Activated naive CD8-positive, alpha-beta T cell treated with anti-CD3 and anti-CD28 coated beads, Interleukin-2, amount 50 U/mL, for 24 hours (primary cell): ENCODE measurements at places on chromosomes 7 and 10.

DNA sequence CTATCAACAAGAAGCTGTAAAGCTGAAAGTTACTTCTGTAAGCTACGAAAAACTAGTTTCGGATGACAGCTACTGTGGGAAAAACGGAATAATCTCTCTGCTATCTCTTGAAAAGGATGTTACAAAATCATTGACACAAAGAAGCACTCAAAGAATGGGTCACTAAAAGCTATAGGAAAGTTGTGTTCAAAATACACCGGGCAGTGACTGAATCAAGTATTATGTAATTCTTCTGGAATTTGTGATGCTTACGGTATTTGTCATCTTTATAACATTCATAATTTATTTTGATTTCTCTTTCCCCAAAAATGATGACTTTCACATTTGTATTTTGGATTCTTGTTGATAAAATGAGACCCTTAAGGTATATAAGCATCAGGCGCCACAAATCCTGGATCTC, 112.1 kb upstream of the KLF6 start:
- DNase-seq = no peak

DNA sequence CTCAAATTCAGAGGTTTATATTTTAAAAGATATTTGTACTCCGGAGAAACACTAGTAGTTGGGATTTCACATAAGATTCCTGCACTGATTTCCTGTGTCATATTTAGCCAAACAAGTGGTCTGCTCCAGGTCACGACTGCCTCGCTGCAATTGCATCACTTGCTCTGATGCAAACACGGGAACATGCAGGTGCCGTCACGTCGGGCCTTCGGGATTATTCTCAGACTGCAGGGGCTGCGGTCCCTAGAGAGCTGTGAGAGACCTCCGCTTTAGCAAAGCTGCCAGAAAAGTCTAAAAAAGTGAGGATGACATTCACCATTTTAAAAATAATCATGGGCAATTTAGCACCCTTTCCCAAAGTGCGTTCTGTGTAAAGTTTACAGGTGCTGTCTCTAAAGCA, 93.5 kb upstream of the DDC start:
- no peak for DNase-seq

DNA sequence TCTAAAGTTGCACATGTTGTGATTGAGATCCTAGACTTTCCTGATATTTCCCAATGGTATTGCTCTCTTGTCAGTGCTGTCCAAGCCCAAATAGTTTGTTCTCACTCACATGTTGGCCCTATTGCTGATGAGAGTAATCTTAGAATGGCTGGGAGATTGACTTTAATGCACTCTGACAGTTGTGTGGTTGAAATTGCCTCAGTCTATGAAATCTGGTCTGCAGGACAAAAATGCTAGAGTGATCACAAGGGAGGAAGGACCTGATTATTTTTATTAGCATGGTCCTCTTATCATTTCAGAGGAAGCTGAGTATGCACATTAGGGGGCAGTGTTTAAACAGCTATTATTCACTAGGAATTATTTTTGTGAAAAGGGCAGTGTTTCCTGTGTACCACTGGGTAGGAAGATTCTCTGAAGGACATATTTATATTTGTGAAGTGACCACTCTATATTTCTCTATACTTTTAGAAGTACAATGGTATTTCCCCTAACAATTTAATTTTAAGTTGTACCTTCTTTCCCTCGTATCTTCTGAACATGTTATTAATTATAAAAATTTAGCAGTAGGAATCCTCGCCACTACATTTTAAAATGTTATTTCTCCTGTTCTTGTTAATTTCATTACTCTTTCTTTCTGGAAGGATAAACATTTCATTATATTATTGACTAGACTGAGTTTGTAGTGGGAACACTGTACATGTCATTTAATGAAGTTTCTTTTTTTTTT, 64.4 kb downstream of the SUGCT start:
- DNase-seq = no peak

GRCh38 chr7:106583100-106583499, 77.9 kb downstream of the CCDC71L start:
- DNase-seq = no peak

DNA sequence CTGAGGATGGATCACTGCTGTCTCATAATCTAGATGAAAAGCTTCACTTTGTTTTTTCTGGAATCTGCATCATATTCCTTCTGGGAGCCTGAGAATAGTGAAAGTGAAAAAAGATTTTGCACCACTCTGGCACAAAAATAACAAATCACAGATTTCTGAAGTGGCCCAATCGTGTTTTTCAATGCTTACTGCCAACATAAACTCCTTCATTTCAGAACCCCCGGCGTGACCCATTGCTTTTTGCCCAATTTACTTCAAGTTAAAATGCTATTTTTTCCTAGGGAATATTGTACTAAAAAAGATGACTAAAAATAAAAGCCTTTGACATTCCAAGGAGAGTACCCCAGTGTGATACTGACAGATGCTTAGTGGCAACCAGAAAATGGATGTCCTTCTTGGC, 53.7 kb upstream of the ANK3 start:
- DNase-seq = no peak

DNA sequence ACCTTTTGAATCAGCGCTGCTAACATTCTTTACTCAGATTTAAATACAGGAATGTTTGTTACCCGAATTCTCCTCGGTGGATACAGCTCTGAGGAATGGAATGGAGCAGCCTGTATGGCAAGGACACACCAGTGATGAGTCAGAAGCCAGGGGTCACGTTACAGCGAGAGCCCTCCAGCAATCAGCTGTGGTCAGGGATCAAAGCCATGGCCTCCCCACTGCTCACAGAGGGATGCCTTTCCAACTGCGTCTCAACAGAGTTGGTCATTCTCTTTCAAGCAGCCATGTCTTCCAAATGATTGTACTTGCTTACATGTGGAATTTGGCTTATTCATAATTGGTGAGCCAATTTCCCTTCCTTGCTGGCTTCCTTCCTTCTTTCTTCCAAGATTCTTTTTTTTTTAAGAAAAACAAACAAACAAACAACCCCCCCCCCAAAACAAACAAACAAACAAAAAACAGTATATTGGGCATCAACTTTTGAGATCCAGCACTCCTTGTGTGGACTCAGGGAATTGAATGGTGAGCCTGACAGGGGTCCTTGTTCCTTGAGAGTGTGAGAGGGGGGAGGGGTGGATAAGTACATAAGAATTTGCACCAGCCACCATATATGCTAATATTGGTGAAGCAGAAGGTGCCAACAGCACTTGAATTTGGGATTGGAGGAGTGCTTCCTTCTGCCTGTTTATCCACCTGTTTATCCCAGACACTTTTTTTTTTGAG, 100.2 kb downstream of the ATXN7L1 start:
- no peak for DNase-seq

- no peak for DNase-seq
Measured at GRCh38 chr10:113907166-113907565, 52.7 kb downstream of the NHLRC2 start.

DNA sequence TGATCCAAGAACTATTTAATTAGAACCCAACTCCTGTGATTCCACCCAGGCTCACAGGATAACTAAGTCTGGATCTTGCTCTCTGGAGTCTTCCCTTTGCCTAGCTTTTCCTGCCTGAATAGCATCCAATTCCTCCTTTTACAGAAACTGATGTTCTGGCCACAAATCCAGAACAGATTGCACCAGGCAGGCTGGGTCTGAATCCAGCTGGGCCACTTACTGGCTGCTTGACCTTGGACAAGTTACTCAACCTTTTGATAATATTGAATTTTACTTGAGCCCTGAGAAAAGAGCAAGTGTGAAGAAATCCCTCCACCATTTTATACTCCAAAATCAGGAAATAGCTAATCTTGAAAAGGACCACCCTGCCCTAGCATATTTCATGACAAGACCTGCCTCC, 55.5 kb upstream of the SLC35G1 start:
- DNase-seq = no peak

DNA sequence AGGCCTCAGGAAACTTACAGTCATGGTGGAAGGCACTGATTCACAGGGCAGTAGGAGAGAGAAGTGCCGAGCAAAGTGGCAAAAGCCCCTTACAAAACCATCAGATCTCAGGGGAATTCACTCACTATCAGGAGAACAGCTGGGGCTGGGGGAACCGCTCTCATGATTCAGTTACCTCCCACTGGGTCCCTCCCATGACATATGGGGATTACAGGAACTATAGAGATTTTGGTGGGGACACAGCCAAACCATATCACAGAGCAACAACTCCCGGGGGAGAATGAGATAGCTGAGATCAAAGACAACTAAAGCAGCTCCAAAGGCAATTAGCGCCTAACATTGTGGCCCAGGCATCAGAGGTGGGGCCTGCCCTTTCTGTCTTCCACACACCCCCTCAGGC, 85.4 kb upstream of the VOPP1 start:
- no peak for DNase-seq

DNA sequence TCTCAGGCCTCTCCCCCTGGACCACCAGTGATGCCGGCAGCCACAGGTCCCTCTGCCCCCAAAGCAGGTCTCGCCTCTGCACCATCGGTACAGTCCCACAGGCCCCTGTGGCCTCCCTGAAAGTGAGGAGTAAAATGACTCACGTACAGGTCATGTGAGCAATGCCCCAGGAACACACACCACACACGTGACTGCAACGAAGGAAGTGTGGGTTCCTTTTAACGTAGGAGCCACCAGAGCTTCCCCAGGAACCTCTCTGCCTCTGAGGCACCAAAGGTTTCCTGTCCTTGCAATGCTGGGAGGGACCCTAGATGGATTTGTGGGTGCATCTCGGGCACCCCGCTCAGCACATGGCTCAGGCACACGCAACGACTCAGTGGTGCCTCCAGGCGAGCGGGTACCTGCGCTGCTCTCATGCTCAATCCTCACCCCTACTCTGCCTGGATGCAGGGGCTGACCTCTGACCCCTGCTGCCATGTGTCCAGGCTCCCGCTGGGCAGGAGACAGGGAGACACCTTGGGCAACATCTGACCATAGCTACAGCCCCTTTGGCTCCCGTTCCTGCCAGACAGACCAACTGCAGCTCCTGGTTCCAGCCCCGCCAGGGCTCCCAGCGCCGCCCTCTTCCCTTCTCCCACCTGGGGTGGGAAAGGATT, 120.7 kb downstream of the PRKAG2 start:
- peak; percentile 64 for DNase-seq

DNA sequence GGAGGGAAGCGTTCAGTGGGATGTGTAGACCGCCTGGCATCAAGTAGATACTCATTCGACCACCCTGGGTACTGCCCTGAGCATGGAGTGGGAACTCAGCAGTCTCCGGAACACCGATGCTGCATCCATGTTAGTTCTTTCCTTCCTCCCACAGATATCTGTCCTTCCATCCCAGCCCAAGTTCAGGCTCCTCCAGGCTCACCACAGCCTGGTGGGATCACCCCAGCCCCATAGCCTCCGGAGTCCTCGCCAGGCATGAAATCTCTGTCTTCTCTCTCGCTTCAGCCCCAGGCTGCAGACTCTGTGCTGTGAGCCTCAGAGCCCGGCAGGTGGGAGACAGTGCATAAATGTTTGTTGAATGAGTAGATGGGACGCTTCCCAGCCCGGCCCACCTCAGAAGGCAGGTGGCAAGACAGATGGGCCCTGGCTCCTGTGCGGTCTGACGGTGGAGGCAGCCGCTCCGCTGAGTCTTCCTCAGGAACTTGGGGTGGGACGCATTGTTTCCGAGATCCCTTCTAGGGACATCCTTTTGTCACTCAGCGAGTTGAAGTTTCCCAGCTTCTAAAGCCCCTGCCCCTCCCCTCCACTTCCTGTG, 42.9 kb downstream of the ELFN1 start:
- no peak for DNase-seq

DNA sequence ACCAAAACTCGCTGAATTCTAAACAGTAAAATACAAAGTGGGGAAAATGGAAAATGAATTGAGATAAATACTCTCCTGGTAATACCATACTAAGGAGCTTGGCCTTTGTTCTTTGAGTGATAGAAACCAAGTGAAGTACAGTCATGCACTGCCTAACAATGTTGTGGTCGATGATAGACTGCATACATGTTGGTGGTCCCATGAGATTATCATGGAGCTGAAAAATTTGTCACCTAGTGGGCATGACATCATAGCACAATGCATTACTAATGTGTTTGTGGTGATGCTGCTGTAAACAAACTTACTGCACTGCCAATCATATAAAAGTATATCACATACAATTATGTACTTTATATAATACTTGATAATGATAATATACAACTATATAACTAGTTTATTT, 419.1 kb downstream of the ARL4A start:
- DNase-seq = no peak

DNA sequence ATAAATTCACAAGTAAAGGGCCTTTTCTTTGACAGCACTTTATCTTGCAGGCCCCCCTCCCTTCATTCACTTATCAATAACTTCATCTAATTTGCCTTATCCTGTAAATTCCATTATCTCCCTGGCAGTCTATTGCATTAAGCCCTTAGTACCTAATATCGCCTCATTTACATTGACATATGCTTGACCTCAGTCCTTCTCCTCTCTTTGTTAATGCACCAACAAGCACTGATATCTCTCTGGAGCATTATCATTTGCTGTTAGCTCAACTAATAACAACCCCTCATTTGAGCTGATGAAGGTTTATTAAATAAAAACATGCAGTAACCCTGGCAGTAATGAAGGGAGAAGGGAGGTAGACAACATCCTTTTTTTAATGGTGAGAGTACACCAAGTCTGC, 46.8 kb downstream of the EXOC4 start:
- DNase-seq = no peak

GRCh38 chr7:139726485-139726869, 51.3 kb downstream of the HIPK2 start:
- no peak for DNase-seq

GRCh38 chr7:117827862-117828261, 45.4 kb downstream of the CTTNBP2 start:
- DNase-seq = no peak

- no peak for DNase-seq
Measured at GRCh38 chr10:26093229-26093628, 123.3 kb upstream of the GAD2 start.

GRCh38 chr10:131166486-131166885, 145.0 kb downstream of the TCERG1L start:
- no peak for DNase-seq

GRCh38 chr7:94856643-94857042, 50.8 kb upstream of the PPP1R9A start:
- DNase-seq = no peak

DNA sequence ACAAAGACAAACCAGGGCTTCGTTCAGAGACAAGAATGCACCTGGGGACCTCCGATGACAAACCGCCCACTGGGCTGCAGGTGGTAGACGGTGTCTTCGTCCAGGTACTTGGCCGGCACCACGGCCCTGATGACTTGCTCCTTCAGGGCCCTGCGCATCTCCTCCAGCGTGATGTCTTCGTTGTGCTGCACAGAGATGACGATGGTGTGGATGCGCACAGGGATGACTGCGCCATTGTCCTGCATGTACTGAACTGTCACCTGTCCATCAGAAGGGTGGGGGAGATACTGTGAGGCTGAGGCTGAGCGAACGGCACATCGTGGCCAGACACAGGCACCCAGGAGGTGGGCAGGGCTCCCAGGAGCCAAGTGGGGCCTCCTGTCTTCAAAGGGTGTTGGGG, 13.1 kb downstream of the MAT1A start:
- DNase-seq = no peak

- DNase-seq = no peak
Measured at GRCh38 chr7:151469281-151469680, 29.3 kb upstream of the CRYGN start.
